ENCODE measurements at places on chromosomes 1 and 21.

DNA sequence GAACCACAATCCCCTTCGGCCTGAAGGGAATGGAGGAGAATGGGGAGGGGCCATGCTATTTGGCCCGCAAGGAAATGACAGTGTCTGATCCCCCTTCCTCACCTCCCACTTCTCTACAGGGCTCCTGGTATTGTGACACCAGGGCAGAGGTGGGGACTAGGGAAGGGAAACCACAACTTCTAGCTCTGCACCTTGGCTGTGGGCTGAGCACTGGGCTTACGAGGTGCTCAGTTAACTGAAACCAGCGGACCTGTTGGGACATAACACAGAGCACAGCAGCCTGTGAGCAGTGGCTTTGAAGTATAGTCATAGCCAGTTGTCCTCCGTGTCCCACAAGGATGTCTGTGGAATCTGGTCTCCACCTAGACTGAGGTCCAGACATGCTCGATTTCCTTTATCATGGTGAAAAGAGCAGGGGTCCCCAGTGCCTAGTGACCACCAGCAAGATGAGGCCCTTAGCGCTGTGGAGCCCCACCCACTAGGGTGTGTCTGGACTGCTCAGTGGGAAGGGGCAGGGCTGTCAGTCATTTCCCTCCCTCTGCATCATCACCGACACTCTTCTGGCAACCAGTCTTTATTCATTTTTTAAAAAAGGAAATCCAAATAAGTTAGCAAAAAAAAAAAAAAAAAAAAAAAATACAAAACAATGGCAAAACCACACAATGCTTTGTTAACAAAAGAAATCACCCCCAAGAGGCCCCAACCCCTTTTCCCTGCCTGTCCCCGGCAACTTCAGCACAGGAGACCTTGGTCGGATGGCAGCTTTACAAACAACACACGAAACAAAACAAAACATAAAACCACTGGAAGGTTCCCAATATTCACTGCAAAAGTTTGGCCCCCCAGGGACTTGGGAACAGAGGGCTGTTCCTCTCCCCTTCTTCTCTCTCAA, 3.0 kb downstream of the MYOG start:
- no peak for DNase-seq

- DNase-seq: no peak
These were observed 27.7 kb upstream of the ESRRG start for GRCh38 chr1:216750961-216751360.

- DNase-seq: no peak
These were observed 100.5 kb upstream of the ZBTB40 start for GRCh38 chr1:22350924-22351767.

DNA sequence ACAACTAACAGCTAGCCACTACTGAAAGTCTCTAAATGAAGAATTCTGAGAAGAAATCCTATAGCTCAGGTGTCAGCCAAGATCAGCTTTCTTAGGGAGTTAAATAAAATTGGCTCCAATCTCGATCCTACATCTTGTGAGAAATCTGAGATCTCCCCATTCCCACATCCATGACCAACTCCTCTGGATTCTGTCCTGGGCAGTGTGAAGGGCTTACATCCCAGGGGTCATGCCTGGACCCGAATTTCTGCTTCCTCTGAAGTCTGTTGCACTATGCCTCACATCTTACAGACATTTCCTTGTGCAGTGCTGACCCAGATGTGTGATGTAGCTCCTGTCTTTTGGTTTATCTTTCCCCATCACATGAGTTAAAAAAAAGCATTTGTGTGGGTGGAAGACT, 4.8 kb upstream of the TNN start:
- DNase-seq: no peak

- DNase-seq: no peak
These were observed 58.7 kb upstream of the PDE9A start for GRCh38 chr21:42594616-42595282.

DNA sequence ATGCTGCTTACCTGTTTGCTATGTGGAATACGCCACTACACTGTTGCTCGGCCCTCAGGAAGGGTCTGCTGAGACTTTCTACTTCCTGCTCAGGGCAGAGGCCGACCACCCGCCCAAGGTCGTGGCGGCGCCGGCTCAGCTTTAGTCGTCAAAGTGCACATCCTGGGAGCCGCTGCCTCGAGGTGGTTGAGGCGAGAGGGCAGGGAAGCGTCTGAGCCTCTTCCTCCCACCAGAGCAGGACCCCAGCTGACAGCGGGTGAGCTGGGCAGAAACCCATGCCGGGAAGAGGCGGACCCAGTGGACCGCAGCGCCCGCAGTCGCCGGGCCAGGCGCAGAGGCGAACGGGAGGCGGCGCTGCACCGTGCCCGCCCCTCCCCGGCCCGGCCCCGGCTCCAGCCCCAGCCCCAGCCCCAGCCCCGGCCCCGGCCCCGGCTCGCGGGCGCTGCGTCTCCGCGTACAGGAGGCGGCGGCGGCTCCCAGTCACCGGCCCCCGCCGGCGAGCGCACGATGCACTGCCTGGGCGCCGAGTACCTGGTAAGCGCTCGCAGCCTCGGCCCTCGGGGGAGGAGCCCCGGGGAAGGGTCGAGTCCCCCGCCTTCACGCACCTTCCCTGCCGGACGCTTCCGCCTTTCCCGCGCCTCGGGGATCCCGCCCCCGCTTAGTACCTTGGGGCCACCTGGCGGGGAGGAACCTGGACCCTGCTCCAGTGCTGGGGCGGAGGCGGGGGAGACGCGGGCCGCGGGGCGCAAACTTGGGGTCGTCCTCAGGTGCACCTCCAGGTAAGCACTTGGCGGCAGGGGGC, at the start of gene SLC44A3:
Gene SLC44A3, plus strand, starts transcription at position 413 of the 802 bp plus-strand sequence. Its CDS starts 95 bp downstream, at position 508.
- no peak for DNase-seq

- no peak for DNase-seq
These were observed 25.3 kb downstream of the RBM11 start for GRCh38 chr21:14241297-14241696.

- DNase-seq: no peak
These were observed 441.0 kb downstream of the PTPRU start for GRCh38 chr1:29677028-29678024.

DNA sequence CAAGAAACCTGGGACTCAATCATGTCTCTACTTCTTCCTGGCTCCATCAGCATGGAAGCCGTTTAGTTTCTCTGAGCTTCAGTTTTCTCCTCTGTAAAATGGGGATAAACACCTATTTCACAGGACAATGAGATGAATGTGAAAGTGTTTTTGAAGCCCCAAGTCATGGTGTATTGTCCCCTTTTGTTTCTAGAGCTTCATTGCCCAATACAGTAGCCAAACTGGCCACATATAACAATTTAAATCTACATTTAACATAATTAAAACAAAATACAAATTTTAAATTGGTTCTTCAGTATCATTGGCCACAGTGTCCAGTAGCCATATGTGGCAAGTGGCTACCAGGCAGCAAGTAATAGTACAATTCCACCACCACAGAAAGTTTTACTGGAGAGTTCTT, 2.3 kb upstream of the EFCAB14 start:
- no peak for DNase-seq

GRCh38 chr1:12566484-12567287, 51.3 kb downstream of the DHRS3 start:
- DNase-seq: no peak

GRCh38 chr1:106480629-106481028, 575.8 kb upstream of the PRMT6 start:
- no peak for DNase-seq

- no peak for DNase-seq
These were observed 165.8 kb upstream of the C1orf105 start for GRCh38 chr1:172254521-172255222.

DNA sequence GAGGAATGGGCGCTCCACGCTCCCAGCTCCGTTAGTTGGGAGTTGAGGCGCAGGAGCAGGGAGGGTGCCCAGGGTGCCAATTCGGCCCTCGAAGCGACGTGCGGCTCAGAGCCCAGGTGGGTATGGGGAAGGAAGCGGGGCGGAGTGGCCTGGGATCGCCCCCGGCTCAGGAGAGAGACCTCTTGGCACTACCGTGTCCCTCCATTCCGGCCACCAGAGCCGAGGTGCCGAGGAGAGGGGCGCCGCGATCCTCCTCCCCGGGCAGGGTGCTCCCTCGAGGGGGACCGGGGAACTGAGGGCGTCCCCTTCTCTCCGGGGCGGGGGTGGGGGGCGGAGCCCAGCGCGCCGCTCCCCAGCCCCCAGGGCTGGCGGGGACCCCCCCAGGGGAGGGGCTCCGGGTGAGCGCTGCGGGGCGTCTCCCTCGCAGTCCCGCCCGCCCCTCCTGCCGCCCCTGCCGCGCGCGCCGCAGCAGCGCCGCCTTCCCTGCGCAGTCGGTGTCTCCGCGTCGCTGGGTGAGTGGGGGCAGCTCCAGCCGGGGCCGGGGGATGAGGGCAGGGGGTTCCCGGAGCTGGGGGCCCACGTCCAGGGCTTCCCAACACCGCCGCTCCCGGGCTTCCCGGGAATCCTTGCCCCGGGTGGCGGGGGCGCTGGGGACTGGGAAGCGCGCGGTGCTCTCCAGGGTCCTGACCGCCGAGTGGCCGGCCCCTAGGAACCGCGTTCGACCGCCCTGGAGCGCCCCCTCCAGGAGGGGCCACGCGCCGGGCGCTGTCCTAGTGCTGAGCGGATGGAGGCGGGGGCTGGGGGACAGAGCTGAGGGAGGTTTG, at the start of gene HPCA:
Gene HPCA, plus strand, starts transcription at position 488 of the 824 bp plus-strand sequence. CDS start 2,408 bp downstream, outside the sequence.
- no peak for DNase-seq

DNA sequence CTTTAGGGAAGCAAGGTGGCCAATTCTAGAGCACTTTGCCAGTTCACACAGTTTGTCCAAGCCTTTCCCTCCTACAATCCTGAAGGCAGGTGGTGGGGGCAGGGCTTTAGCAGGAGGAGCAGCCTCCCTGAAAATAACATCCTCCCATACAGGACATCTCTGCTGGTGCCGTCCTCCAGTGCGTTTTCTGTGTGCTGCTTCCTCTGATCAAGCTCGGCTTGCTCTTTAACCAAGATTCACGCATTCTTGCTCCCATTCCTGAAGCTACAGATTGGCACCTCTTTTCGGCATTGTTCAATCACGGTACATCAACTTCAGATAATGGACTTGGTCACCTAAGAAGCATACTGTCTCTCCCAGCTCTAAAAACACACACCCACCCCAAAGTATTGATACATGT, 7.5 kb upstream of the DPT start:
- no peak for DNase-seq

DNA sequence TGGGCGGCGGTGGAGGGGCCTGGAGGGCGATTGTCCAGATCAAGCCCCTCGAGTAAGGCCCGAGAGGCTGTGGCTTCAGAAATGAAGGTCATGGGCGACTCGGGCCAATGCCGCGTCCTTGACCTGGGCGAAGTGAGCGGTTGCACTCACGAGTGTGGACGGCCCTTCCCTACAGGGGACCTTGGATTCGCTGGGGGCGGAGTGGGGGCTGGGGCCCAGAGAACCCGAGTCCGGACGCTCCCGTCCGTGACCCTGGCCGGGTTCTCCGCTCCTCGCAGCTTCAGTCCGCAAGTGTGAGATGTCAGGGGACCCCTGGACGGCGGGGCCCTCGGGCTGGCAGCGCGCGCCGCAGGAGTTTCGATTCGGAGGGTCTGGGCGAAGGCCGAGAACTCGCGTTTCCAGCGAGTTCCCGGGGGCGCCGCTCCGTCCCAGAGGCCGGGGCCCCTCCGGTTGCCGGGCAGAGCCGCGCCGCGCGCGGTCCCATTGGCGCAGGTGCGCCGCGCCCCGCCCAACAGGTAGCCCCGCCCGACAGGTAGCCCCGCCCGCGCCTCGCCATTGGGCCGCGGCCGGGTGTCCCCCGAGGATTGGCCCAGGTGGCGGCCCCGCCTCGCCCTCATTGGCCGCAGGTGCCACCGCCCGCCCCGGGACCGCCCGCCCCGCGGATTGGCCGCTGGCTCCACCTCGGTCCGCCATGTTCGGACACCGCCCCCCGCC, at the start of gene PRKCZ:
Gene PRKCZ, plus strand, starts transcription at position 694 of the 714 bp plus-strand sequence. CDS start 220 bp downstream, outside the sequence.
- DNase-seq: peak; percentile 51

- DNase-seq: no peak
These were observed 107.0 kb downstream of the NME7 start for GRCh38 chr1:169260478-169261151.

DNA sequence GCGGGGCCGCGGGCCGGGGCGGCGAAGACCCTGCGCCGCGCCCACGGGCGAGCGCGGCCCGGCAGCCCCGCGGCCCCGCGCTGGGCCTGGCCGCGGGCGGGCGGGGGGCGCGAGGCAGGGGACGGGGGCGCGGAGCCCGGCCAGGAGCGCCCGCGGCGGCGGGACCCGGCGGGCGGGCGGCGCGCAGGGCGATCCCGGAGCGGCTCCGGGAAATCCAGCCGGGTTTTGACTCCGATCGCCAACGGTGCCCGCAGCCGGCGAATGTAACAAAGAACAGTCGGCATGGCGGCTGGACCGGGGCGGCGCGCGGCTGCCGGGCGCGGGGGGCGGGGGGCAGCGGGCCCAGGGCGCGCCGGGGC, 334 bp downstream of the PRDM15 start:
- no peak for DNase-seq

- DNase-seq: no peak
These were observed 9.4 kb downstream of the TPM3 start for GRCh38 chr1:154182344-154183045.

- no peak for DNase-seq
These were observed 17.5 kb upstream of the TTC22 start for GRCh38 chr1:54818461-54819194.

DNA sequence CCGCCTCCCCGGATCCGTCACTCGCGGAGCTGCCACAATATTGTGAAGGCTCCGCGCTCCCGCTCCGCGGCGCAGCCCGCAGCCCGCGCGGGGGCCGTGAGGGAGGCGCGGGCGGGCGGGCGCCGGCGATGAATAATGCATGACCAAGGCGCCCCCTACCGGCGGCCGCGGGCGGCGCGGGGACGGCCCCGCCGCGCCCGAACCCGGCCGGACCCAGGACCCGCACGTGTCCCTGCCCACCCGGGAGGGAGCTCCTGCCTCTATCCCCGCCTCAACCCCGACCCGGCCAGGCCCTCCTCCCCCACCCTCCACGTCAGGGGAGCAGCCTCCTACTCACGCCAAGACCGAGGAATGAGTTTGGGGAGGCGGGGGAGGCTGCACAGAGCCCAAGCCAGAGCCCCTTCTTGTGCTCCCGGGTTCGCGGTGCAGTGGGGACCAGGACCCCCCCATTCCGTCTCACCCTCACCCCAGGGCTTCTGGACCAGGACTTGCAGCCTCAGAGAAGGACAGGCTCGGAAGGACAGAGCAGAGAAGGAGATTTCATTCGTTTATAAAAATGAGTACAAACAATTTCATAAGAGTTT, 70.8 kb upstream of the CASZ1 start:
- no peak for DNase-seq

DNA sequence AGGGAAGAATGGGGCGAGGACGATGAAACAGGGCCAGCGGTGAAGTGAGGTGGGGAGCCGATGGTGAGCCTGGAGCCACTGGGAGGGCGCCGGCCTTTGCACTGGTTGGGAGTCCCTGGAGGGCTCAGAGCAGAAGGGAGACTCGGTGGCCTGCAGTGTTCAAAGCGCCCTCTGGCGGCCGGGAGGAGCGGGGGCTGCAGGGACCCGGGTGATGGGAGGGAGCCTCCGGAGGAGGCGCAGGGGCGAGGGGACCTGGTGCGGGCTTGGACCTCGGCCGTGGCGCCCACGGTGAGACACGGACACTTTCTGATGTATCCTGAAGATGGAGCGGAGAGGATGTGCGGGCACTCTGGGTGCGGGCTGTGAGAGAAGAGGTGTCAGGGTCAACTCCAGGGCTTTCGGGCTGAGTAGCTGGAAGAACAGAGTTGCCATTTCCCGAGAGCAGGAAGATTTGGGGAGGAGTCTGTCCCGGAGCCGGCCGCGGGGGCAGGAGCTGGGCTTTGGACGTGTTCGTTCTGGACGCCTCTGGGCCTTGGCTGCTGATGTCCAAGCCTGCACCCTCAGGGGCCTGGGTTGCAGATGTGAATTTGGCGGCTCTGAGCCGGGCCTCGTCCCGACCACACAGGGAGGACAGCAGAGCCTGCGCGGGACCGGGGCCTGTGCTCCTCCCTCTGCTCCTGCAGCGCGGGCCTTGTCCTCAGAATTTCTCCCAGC, 29.7 kb downstream of the HEYL start:
- peak; percentile 95 for DNase-seq

- DNase-seq: no peak
These were observed 19.8 kb downstream of the NCF2 start for GRCh38 chr1:183570451-183570850.

- no peak for DNase-seq
These were observed 27.8 kb upstream of the SLC19A1 start for GRCh38 chr21:45570071-45570470.

Data from NCI-H2029 treated with DMSO at 0.1 percent for 48 hours (cell line).